ENCODE measurements at places on chromosomes 12 and 14.

- DNase-seq, result no peak
Observed at GRCh38 chr14:34056046-34056445, 105.2 kb upstream of the EGLN3 start.

- DNase-seq, result no peak
Observed at GRCh38 chr14:50055461-50056228, 60.7 kb downstream of the VCPKMT start.

- no peak for DNase-seq
Observed at GRCh38 chr12:102215992-102216691, 18.5 kb upstream of the PMCH start.

DNA sequence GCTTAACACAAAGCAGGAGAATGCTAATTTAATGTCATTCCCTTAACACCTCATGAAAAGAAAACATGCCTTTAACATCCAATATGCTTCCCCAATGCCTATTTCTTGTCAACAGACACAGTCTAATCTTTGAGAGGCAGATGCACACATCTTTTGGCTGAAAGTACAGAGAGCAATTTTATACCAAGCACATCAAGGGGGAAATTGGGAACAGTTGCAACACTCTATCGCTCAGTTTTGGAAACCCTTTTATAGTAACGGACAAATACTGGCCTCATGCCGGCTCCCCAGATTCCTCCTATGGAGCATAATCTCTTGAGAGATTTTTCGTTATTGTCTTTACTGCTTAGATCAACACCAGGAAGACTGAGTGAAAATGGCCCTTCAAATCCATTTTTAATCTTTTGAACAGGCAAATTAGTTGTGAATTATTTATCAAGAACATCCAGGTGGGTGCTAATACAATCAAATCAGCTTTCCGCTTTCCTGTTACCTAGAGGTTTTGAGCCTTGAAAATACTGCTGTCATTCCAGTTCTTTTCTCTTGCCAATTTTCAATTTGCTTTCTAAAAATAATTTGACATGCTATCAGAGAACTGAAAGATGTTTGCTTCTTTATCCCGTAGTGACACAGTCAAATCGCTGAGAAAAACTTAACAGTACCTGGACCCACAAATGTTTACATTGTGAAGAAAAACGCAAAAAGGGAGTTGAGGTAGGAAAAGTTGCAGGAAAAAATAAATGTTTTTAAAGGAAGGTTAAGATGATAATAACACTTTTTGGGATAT is 60.7 kb upstream of the CAND1 start:
- no peak for DNase-seq

GRCh38 chr14:74491956-74492775 is 939 bp downstream of the NPC2 start:
- DNase-seq, result peak; percentile 26

- DNase-seq, result no peak
Observed at GRCh38 chr12:30982413-30982812, 55.9 kb downstream of the TSPAN11 start.

DNA sequence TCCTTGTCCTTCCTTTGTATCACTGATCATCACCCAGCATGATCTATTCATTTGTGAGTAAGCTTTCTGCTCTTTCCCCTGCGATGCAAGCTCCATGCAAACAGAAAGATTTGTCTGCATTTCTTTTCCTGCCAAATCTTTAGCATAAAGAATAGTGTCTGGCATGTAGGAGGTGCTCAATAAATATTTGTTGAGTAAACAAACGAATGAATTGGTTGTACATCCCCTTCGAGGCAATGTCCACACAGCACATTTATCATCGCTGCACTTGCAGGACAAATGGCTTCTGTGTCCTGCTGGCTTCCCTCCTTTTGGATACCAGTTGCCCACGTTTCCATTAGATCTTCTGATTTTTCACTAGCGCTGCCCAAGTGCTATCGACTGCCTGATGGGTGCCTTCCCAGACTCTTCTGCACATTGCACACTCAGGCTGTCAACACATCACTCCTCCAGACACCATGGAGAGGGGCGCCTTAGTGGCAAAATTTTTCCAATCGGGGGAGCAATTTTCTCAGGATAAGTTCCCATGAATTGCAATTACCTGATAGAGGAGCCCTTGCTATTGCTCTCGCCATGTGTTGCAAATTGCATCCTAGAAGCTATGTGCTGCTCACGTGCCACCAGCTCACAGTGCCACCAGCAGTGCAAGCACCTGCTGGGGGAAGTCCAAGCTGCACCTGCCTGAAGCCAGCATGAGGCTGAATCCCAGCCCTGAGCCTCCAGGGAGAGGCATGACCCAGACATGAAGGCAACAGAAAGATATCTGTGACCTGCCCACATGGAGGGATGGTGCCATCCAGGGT is 206.6 kb downstream of the KIF26A start:
- no peak for DNase-seq

- no peak for DNase-seq
Observed at GRCh38 chr12:124677552-124678356, 110.3 kb upstream of the NCOR2 start.

- no peak for DNase-seq
Observed at GRCh38 chr12:105060715-105061378, 23.4 kb downstream of the ALDH1L2 start.

GRCh38 chr12:131499864-131500190 is 211.1 kb upstream of the SFSWAP start:
- DNase-seq, result no peak

- DNase-seq, result no peak
Observed at GRCh38 chr12:24073170-24073810, 123.8 kb upstream of the SOX5 start.

DNA sequence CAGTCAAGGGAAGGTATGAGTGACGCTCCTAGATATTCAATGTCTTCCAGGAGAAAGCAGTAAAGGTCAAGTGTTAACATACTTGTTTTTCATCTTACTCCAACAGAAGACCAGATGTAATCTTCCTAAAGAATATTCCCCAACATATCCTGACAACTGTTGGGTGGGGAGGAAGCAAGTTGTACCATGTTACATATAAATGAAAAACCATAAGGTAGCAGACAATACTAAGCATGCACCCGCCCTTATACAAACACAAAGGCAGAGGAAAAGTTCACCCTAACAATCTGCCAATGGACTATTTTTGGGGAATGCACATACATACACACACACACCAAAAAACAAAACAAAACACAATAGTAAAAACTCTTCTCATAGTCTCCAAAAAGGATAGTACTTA is 90.2 kb upstream of the FERMT2 start:
- no peak for DNase-seq

- no peak for DNase-seq
Observed at GRCh38 chr14:24662753-24663152, 28.8 kb upstream of the GZMB start.

DNA sequence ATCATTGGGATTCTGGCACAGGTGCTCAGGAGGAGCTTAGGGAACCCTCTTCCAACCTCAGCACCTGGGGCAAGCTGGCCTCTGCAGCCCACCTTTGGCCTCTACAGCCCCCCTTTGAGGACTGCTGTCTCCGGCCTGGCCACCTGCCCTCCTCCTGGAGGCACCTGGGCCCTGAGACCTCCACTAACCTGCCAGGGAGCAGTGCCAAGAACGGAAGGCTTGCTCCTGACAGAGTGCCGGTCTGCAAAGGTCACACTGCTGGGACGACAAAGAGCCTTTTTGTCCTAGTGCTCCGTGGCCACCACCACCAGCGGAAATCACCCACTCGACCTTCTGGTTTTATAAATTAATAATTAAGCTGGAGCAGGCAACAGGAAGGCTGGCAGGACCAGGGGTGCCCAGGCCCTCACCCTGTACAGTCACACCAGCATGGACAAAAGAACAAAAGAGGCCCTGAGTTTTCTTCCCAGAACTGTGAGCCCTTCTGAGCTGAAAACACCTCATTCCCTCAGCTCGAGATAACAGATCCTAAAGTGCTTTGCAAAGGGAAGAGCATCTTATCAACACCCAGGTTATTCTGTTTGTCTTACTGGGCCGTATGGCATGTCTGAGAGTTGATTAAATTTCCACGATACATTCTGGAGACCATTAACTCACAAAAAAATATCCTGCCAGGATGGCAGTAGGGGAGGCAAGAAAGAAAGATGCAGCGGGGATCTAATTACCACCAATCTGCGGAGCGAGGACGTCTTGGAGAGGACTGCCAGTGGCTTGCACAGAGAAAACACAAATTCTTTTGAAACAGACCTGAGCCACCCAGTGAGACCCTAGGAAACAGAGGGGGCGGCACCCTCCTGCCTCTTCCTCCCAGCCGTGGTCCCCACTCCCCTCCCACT is 8.2 kb downstream of the TESC start:
- DNase-seq, result no peak

- DNase-seq, result peak; percentile 90
Observed at GRCh38 chr12:56448860-56449621, at the start of gene TIMELESS. TIMELESS (minus strand) TSS chr12:56449426; CDS start chr12:56434170, 15,256 bp downstream.

DNA sequence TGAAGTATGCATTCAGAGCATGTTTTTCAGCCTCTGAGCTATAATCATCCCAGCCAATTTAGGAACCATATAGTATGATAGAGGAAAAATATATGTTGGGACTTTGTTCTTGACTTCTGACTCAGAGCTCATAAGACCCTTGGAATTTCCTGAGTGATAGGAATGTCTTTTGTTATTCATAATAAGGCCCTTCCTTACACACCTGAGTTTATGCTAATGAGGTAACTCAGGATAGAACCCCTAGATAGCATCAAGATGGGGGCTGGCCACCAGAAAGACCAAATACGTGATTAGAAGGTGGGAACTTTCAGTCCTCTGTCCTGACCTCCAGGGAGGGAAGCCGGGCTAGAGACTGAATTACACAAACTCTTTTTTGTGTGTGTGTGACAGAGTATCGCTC is 32.4 kb upstream of the PLEK2 start:
- DNase-seq, result no peak

DNA sequence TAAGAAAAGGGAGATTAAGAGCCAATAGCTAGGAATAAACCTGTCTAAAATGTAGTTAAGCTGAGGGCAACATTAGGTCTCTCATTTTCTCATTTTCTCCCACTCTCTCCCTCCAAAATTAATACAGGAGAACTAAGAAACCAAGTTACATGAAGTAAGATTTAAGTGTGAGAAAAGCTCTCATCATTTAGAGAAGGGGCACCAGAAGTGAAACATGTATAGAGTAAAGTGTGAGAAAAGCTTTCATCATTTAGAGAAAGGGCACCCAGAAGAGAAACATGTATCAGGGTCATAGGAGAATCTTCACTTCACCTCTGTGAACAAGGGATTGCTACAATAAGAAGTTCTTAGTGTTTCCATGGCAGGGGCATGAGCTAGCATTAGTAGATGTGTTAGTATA is 132.4 kb upstream of the CNTN1 start:
- DNase-seq, result no peak

- no peak for DNase-seq
Observed at GRCh38 chr14:103858063-103858781, 10.8 kb upstream of the PPP1R13B start.

- no peak for DNase-seq
Observed at GRCh38 chr12:121858662-121859572, at the start of gene HPD. HPD (minus strand) TSS chr12:121858859; CDS start chr12:121858823, 36 bp downstream.

DNA sequence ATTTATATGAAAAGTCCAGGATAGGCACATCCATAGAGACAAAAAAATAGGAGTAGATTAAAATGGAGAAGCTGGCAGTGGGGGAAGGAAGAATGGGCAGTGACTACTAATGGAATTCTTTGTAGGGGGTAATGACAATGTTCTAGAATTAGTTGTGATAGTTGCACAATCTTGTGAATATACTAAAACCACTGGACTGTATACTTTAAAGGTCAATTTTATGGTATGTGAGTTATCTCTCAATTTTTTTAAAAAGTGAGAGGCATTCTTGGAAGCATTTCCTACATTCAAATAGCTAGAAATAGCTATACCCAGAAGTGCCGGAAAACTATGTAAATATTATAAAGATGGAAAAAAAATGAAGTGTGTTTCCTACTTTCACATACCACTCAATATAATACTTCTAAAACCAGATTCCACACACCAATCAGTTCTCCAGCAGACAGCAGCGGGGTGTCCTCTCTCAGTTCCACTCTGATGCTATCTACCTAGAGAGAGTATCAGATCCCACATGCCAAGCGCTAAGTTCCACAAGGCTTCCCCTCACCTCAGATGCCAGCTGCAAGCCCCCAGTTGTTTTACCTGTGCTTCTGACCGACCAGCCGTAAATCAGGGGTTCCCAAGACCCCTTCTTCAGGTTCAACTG is 41.7 kb upstream of the NID2 start:
- no peak for DNase-seq

GRCh38 chr14:68374682-68375081 is 418.2 kb downstream of the ZFP36L1 start:
- DNase-seq, result no peak

DNA sequence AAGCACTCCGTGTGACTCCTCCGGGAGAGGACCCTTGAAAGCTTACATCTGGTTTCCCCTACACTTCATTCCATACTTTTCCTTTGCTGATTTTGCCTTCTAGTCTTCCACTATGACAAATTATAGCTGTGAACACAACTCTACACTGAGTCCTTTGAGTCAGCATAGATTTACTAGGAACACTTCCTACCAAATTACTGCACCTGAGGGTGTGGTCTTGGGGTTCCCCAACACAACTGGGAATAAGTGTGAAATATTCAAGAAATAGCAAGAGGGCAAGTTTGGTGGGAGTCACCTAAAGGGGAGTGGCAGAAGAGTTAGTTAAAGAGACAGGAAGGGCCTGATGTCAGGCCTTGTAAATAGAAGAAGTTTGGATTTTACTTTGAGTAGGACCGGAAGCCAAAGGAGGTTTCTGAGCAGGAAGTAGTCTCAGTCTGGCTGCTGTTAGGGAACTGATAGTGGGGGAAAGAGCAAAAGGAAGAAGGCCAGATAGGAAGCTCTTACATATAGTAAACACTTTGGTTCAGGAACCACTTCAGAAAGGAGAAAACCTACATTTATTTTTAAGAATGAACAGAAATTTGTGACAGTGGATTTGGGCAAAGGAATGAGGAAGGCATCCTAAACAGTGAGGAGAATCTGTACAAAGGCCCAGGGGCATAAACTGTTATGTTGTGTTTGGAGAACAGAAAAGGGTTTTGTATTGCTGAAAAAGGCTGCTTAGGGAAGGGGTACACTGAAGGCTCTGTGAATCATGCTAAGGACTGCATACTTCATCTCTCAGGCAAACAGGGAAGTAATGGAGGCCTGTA is 14.2 kb downstream of the SEL1L start:
- DNase-seq, result peak; percentile 35

DNA sequence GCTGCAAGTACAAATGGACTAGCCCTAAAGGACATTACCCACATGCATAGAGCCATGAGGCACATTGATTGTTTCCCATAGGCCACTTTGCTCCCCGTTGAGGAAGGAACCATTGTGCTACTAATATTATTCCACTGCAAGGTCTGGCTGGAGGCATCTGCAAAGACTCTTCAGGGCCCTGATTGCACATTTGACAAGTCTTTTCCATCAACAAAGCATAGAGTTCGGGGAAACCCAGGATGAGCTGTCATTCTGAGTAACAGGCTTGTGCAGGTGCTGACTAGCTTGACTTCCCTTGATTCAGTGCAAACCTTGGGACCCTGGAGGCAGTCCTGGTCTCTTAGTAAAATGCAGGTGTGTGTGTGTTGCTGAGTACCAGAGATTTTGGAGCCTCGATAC is 73.8 kb downstream of the SUSD6 start:
- DNase-seq, result peak; percentile 88

- no peak for DNase-seq
Observed at GRCh38 chr14:102906616-102907302, 15.7 kb upstream of the AMN start.
